ENCODE measurements at places on chromosomes 11 and 22.
A peak's percentile ranks its signal among the peaks of the same experiment; 100 is the strongest.

DNA sequence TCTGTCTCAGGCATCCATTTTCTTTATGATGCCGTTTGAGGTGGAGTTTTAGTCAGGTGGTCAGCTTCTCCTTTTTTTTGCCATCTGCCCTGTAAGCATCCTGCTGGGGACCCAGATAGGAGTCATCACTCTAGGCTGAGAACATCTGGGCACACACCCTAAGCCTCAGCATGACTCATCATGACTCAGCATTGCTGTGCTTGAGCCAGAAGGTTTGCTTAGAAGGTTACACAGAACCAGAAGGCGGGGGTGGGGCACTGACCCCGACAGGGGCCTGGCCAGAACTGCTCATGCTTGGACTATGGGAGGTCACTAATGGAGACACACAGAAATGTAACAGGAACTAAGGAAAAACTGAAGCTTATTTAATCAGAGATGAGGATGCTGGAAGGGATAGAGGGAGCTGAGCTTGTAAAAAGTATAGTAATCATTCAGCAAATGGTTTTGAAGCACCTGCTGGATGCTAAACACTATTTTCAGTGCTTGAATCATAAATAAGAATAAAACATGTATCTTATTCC, 10.9 kb upstream of the HBE1 start:
- no peak for DNase-seq

DNA sequence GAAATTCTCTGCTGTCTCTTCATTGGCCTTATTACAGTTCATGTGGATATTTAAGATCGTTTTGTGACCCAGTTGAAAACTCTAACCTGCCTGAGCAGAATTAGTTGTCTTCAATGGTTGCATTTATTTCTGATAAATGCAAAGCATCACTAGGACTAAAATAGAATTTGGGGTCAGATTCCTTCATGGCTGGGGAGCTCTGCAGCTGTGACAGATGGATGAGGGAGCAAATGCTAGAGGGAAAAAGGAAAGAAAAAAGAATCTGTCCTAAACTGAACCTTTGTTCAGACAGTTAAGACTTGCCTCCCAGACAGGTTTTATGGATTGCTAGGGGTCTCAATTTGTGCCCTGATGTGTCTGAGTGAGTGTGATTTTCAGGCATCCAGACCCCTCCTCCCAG, 113.0 kb downstream of the SYT9 start:
- no peak for DNase-seq

DNA sequence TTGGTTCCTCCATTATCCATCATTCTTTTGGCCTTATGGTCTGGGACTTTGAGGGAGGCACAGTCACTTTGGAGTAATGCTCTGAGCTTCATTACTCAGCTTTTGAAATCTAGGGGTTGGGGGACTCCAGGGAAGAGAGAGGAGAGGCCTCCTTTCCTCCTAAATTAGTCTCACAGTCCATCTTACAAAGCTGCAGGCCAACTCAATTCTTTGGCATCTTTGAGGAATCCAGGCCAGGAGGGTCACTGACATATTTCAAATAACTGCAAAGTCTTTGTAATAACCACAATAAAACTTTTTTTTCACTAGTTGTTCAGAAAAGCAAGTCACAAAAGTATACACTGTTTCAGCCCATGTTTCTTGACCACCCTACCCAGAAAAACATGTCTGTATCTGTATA, 73.3 kb upstream of the FAR1 start:
- DNase-seq = no peak

- peak; percentile 70 for DNase-seq
These were observed 191.9 kb downstream of the NELL1 start for GRCh38 chr11:20861322-20861721.

DNA sequence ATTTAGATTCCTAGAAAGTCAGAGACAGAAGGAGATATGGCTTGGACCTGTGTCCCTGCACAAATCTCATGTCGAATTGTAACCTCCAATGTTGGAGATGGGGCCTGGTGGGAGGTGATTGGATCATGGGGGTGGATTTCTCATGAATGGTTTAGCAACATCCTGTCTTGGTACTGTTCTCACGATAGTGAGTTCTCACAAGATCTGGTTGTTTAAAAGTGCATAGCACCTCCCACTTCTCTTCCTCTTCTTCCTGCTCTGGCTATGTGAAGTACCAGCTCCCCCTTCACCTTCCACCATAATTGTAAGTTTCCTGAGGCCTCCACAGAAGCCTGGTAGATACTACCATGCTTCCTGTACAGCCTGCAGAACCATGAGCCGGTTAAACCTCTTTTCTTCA, 27.6 kb upstream of the PAMR1 start:
- DNase-seq = no peak

DNA sequence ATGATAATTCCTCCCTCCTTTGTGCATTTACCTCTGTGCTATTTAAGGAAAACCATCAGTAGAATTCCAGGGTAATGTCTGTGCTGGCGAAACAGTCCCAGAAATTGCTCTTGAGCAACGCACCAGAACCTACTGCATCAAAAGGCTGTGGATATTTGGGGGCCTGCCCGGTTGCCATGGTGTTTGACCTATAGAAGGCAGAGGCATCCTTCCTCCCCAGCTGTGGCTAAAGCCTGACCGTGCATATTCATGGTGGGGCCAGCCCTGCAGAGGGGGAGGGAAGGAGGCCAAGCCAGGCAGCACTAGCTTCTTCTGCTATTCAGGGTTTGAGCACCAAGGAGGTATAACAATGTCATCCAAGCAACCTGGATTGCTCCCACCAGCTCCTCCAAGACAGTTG, 215.0 kb upstream of the E2F8 start:
- DNase-seq = no peak

GRCh38 chr22:37804881-37805809, 2.6 kb upstream of the GCAT start:
- DNase-seq = no peak

DNA sequence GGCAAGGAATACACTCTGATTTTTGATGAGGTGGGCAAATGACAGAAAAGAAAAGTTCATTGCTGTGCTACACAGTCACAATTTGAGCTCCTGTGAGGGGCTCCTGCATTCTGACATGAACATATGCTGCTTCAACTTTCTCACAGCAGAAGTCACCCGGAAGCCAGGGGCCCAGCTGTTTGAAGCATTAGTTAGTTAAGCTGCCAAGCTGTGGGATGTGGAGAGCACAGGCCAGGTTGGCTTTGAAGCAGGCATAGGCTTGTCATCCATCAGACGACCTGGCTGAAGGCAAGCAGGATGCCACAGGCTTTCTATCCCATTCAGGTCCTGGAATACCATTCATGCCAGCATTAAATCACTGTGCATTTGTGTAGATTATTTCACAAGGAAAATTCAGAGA, 63.1 kb downstream of the MTNR1B start:
- DNase-seq = no peak

- DNase-seq = no peak
These were observed 11.2 kb downstream of the PEX26 start for GRCh38 chr22:18088825-18089568.

DNA sequence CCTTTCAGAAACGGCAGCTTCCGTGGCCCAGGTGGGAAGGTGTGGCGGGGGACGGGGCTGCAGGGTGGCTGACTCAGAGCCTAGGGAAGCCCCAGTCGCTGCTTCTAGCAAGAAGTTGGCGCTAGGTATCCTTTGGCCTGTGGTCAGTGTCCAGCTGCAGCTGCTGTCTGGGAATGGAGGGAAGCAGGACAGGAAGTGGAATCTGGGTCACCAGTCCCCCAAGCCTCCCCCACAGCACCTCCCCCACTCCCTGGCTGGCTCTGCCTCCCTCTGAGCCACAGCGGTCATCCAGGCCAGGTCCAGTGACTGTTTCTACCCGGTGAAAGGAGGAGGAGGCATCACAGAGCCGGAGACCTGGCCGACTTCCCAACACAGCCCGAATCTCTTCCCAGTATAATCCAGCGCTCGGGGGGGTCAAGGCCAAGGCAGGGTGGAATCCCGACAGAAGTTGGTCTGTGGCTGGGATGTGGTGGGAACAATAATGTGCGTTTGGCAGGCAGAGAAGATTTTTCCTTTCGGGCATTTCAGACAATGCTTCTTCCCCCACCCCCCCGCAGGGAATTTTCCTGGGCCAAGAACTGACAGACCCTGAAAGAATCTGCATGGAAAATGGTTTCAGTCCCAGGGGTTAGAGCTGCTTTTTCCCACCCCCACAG, 45.1 kb downstream of the C11orf96 start:
- DNase-seq = no peak

- no peak for DNase-seq
These were observed 11.5 kb downstream of the P2RX3 start for GRCh38 chr11:57349491-57350274.

GRCh38 chr11:33016654-33017053, 976 bp downstream of the DEPDC7 start:
- DNase-seq = no peak

DNA sequence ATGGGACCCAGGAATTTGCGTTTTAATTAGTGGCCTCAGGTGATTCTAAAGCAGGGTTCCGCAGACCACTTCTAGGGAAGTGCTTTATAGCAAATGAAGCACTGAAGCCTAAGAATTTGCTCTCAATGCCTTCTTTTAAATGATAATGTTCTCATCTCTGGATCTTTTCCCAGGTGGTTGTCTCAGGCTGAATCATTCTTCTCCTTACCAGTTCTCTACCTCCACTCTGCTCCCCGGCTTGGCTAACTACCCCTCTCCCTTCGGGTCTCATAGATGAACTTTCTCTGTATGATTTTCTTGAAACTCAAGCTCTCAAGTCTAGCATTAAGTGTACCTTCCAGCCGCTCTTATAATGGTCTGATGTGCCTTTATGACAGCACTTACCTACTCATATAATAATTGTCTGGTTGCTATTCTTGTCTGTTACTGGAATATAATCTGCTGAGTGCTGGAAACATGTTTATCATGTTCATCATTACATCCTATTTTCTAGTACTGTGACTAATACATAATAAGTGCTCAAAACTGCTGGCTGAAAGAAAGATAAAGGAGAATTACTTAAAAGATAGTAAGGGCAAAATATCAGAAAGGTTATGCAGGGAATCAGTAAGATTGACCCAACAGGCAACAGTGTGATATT, 195.9 kb upstream of the SESN3 start:
- no peak for DNase-seq

- no peak for DNase-seq
These were observed 84.0 kb downstream of the YAP1 start for GRCh38 chr11:102194257-102194656.

GRCh38 chr22:40728731-40729189, 49.5 kb downstream of the MCHR1 start:
- DNase-seq = no peak

GRCh38 chr11:34298871-34299270, 58.9 kb downstream of the ABTB2 start:
- no peak for DNase-seq

GRCh38 chr11:57413681-57414080, 13.2 kb downstream of the SLC43A3 start:
- no peak for DNase-seq

DNA sequence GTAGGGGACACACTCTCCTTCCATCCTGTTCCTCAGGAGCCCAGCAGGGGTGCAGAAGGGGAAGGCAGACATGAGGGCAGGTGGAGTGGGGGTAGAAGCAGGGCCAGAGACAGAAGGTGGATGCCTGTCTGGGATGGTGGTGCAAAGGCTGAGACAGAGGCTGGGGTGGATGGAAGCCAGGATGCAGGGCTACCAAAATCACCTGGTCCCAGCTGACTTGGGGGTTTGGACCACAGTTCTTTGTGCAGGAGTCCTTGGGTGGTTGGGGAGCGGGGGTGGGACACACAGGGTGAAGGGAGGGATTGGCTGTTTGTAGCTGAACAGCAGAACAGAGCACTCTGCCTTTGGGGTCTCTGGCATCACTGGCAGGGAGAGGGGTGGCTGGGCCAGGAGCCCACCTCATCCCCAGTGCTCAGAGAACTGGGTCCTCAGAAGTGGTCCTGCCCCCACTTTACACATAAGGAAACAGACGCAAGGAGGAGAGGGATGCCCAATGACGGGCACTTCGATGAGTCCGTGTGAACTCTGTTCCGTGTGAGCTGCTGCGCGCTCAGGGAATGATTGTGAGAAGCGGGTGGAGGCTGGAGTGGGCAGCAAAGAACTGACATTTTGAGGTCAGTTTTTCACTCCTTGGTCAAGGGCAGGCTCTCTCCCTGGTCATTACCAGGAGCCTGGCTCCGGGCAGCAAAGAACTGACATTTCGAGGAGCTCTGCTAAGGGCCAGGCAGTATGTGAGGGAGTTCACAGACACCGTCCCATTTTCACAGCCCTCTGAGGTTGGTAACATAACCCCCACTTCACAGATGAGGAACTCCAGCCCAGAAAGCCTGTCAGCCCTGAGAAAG, 1.9 kb downstream of the TAGLN start:
- DNase-seq = no peak

DNA sequence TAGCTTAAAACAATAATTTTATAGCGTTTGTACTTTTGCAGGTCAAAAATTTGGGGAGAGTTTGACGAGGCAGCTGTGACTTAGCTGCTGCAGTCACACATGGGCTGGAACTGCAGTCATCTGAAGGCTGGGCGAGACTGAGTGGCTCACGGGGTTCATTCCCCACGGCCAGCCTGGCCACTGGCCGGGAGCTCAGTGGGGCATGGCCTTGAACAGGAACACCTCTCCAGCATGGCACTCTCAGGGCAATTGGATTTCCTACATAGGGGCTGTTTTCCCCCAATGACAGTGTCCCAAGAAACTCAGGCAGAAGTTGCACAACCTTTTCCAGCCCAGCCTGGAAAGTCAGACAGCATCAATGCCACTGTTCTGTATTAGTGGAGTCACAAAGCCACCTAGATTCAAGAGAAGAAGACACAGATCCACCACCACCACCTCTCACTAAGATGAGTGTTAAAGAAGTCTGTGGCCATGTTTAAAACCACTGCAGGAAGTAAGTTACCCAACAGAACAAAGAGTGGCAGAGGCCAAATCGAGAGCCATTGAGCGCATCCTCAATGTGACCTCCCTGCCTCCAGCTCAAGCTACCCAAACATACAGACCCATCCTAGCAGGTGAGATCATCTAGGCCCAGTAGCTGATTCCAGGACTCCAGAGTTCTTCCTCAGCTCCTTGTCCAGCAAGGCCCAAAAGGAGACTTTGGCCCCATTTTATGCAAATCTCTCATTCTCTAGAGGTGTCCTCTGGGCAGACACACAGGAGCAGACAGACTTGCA, 618.7 kb upstream of the CADM1 start:
- DNase-seq = no peak

GRCh38 chr22:46066691-46067090, 83.6 kb upstream of the PPARA start:
- no peak for DNase-seq

DNA sequence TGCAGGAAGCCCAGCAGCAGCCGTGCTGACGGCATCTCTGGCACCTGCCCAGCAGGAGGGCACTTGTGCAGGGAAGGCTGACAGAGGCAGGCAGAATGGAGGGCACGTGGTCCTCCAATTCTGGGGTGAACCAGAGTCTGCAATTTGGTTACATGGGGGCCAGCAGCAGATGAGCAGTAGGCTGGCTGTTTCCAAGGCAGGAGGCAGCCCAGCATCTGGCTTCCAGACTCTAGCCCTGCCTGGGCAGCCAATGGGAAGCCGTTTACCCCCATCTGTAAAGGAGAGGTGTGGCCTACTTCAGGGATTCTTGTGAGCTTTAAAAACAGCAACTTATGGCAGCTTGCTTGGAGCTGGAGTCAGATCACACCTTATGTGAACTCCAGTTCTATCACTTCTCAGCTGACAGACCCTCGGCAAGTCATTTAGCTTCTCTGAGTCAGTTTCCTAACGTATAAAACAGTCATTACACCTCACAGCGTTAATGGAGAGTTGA, 27.9 kb upstream of the RASL10A start:
- DNase-seq = no peak

Data from NCI-H2081 treated with DMSO at 0.1 percent for 48 hours (cell line).